ENCODE measurements at places on chromosomes 3 and 15.

- no peak for DNase-seq
Measured at GRCh38 chr3:47225310-47225906, 57.2 kb downstream of the KIF9 start.

- DNase-seq: no peak
Measured at GRCh38 chr3:154310840-154311239, 13.4 kb downstream of the DHX36 start.

DNA sequence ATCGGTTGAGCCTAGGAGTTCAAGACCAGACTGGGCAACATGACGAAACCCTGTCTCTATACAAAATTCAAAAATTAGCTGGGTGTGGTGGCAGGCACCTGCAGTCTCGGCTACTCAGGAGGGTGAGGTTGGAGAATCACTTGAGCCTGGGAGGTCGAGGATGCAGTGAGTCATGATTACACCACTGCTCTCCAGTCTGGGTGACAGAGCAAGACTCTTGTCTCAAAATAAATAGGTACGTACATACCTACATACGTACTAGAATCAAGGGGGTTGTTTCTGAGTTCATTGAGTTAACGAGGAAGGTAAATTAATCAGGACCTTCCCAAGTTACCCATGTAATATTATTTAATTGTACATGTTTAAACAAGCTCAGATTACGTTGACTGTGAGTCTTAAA lies 97.5 kb downstream of the CHL1 start:
- DNase-seq: no peak

DNA sequence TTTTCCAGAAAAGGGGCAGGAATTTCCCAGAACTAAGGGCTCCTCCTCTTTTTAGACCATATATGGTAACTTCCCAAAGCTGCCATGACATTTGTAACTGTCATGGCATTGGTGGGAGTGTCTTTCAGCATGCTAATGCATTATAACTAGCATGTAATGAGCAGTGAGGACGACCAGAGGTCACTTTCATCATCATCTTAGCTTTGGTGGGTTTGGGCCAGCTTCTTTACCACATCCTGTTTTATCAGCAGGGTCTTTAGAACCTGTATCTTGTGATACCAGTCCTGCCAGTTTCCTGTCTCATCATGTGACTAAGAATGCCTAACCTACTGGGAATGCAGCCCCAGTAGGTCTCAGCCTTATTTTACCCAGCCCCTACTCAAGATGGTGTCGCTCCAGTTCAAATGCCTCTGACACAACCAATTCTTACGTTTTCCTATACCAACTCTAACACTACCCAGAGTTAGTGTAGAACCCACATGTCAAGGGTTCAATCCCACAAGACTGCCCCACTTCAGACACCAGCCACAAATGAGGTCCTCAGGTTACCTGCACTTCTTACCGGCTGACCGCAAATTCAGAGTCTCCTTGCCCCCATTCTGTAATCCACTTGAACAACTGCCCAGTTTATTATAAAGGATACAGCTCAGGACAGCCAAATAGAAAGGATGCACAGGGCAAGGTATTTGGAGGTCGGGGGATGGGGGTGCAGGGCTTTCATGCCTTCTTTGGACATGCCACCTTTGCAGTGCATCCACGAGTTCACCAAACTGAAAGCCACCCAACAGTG lies 17.7 kb downstream of the FOXB1 start:
- DNase-seq: no peak

All from stimulated activated CD4-positive, alpha-beta T cell treated with anti-CD3 and anti-CD28 coated beads, Interleukin-1b, Interleukin-23, amount 100 ng/mL, for 4 hours (primary cell).